ENCODE measurements at places on chromosomes 5 and 9. TPM values are rescaled to one million over a fixed set of nuclear protein-coding genes. Genes with fewer than 3 reads are reported as not detected.

DNA sequence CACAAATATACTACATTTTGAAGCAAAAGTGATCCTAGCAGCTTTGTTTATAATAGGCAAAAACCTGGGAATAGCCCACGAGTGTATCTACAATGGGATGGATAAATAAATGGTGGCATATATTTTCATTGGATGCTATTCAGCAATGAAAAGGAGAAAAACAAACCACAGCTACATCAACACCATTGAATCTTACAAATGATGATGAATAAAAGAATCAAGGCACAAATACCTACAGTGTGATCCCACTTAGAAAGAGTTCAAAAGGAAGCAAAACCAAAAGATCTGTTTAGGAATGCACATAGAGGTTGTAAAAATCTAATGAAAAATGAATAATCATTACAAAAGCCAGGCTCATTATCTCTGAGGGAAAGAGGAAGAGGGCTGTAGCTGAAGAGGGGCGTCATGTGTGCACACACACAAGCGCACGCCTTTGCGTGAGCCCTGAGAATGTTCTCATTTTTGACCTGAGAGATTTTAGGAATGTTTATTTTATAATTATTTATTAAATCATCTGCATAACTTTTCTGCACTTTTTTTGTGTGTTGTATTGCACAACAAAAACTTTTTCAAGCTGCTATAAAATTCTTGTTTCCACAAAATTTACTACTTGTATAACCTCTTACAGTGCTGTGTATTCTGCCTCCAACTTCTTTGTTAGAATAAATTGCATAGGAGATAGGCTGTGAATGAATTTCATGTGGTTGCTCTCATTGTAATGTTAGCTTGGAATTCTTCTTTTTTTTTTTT lies 5.9 kb upstream of the RHOBTB3 start:
- no peak overlapping the region for H3K4me3 ChIP-seq
- no peaks in the 10 kb centered on the region for H3K36me3 ChIP-seq
- DNase-seq: no peak
- H3K27me3 ChIP-seq: peaks cover 19% of the 10 kb centered on the region
- H3K27ac ChIP-seq: no peak overlapping the region
- peaks cover 11% of the 10 kb centered on the region for H3K4me1 ChIP-seq

GRCh38 chr9:114425126-114425525 lies 37.3 kb upstream of the AKNA start:
- DNase-seq: no peak
- H3K4me1 ChIP-seq: no peaks in the 10 kb centered on the region
- H3K36me3 ChIP-seq: no peaks in the 10 kb centered on the region

GRCh38 chr9:95143591-95144561 lies 173.6 kb downstream of the FANCC start:
- no peak for DNase-seq
- H3K36me3 ChIP-seq: peaks cover 3% of the 10 kb centered on the region
- H3K4me1 ChIP-seq: peaks cover 3% of the 10 kb centered on the region

DNA sequence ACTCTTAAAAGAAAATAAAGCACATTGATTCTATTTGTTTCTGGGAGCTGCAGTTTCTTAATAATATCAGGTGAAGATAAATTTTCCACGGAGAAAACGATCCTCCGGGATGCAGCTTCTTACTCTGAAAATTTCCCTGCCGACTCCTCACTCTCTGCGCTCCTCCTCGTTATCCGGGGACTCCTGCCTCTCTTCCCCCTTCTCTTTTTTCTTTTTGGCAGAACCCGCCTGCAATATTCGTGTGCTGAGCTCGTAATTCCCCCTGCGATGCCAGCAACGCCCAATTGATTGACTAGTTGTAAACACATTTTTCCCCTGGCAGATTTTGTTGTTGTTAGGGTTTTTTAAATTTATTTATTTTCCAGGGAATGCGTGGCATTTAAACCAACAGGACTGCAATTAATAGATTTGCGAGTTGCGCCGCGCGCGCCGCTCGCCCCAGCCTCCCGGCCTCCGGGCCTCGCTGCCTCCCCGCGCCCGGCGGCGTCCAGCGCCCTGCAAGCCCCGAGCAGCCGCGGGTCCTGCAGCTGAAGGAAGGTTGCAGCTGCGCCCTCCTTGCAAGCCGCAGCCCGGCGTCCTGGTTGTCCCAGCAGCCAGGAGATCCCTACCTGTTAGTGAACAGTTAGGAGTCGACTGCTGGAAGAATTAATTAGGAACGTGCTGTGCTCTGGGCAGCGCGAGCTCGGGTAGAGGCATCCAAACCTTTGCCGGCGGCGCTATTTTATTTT lies 2.2 kb downstream of the NTNG2 start:
- H3K4me1 ChIP-seq: peaks cover 15% of the 10 kb centered on the region
- DNase-seq: no peak
- H3K36me3 ChIP-seq: peaks cover 3% of the 10 kb centered on the region
- peak overlapping the region; percentile 44 for H3K4me3 ChIP-seq
- peaks cover 55% of the 10 kb centered on the region for H3K27me3 ChIP-seq
- H3K27ac ChIP-seq: no peak overlapping the region

GRCh38 chr5:13553896-13554295 lies 390.6 kb downstream of the DNAH5 start:
- no peak for DNase-seq
- no peaks in the 10 kb centered on the region for H3K27me3 ChIP-seq
- H3K27ac ChIP-seq: no peak overlapping the region

- H3K4me3 ChIP-seq: no peak overlapping the region
- peaks cover 45% of the 10 kb centered on the region for H3K36me3 ChIP-seq
- no peaks in the 10 kb centered on the region for H3K27me3 ChIP-seq
- H3K27ac ChIP-seq: no peak overlapping the region
- H3K4me1 ChIP-seq: peaks cover 28% of the 10 kb centered on the region
Observed at GRCh38 chr9:131641618-131642495, 96.5 kb downstream of the PRRT1B start.

DNA sequence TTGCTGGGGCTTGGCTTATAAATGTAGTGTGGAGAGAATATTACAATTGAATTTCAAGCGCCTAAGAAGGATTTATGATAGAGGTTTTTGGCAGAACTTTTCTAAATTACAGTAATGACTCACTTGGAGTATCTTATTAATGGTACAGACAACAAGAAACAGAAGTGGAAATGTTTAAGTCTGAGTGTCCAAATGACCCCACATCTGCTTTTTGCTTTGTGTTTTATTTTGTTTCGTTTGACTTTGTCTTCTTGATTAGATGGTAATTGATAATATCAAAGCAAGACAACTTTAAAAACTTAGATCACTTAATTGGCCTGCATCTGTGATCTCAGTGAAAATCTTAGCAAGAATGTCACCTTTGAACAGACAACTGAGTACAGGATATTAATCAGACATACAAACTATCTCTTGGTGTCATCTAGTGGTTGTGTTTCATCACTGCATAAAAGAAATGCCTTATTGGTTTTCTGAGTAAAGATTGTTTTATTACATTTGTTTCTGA lies 577.4 kb downstream of the ISL1 start:
- no peaks in the 10 kb centered on the region for H3K4me1 ChIP-seq
- no peak for DNase-seq
- no peaks in the 10 kb centered on the region for H3K36me3 ChIP-seq

DNA sequence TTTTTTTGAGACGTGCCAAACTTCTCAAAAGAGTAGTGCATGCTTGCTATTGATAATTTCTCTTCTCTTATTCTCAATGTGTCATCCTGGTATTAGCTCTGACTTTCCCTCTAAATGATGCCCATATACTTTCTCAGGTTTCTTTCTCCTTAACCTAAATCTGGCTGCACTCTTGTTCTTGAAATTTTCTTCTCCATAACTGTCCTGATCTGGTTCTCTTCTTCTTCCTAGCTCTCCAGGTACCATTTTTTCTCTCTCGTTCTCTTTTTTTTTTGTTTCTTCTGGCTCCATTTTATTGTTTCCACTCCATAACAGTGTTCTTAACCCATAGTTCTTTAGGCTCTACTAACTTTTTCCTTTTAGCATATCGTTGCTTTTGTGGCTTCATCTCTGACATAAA lies 47.9 kb downstream of the ACTBL2 start:
- DNase-seq: no peak
- no peaks in the 10 kb centered on the region for H3K27me3 ChIP-seq
- H3K27ac ChIP-seq: no peak overlapping the region
- H3K4me3 ChIP-seq: no peak overlapping the region
- H3K36me3 ChIP-seq: no peaks in the 10 kb centered on the region
- no peaks in the 10 kb centered on the region for H3K4me1 ChIP-seq

GRCh38 chr9:75169623-75170022 lies 81.3 kb downstream of the OSTF1 start:
- H3K4me3 ChIP-seq: no peak overlapping the region
- H3K4me1 ChIP-seq: peaks cover 59% of the 10 kb centered on the region
- H3K27me3 ChIP-seq: no peaks in the 10 kb centered on the region
- DNase-seq: no peak
- peaks cover 75% of the 10 kb centered on the region for H3K36me3 ChIP-seq
- H3K27ac ChIP-seq: no peak overlapping the region

Gene IFNA2
- not detected for total RNA-seq

Gene PTPRD
- total RNA-seq: not detected

Gene WHRN
- 2.6 TPM for total RNA-seq

Gene SLC36A3
- not detected for total RNA-seq

Gene PRR7
- total RNA-seq: 9.8 TPM

Gene SLC46A2
- total RNA-seq: not detected

Data from activated CD8-positive, alpha-beta T cell treated with anti-CD3 and anti-CD28 coated beads, Interleukin-2, amount 10 ng/mL, durations not matched to agents 7 days and 5 days (primary cell).